ENCODE measurements at places on chromosomes 1 and 21. TPM values are rescaled to one million over a fixed set of nuclear protein-coding genes. Genes with fewer than 3 reads are reported as not detected.

GRCh38 chr1:194069168-194069830, 882.9 kb upstream of the B3GALT2 start:
- no peak for DNase-seq

AK4 gene
- 18.3 TPM for total RNA-seq

GRCh38 chr1:61356995-61357394, 274.6 kb downstream of the NFIA start:
- DNase-seq = no peak

GJB3 gene
- not detected for total RNA-seq

DNA sequence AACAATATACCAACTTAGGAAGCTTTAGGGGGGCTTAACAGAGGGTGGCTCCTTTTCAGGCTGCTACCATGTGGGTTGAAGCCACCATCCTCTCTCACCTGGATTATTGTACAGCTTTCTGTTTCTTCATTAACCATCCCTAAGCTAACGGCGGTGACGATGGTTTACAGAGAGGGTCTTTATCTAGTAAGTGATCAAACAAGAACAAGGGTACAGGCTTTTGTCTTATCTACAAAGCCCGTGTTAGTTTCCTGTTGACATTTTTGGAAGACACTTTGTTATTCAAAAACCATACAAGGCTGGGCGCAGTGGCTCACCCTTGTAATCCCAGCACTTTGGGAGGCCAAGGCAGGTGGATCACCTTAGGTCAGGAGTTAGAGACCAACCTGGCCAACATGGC, 20.4 kb downstream of the SLC25A33 start:
- DNase-seq = no peak

DNA sequence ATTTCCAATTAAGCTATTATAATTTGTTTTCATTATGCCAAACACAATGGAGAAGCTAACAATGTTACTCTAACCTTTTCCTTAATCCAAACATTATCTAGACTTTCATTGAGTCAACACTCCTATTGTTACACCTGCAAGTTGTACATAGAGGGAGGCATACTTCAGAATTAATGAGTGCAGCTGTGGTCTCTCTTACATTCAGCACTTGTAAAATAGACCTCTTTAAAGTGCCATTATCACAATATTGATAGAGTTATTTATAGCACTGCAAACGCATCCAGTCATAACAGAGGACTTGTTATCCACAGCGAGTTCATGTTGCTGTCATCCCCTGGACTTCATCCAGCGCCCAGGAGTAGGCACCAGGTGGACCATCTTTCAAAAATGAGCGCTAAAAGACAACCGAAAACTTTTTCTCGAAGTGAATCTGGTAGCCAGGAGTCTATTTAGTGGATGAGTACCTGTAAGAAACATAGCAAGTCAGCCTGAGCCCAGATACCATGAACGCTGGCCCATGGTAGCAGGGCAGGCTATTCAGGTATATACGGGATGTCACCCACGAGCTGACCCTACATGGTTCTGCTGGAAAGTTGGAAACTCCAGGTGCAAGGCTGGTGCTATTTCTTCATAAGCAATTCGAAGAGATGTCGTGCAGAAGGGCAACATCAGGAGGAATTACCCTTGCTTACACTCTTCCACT, 70.6 kb upstream of the NFIA start:
- no peak for DNase-seq

GRCh38 chr1:110860174-110860573, 12.8 kb upstream of the CD53 start:
- DNase-seq = no peak

LCE3C gene
- not detected for total RNA-seq

DNA sequence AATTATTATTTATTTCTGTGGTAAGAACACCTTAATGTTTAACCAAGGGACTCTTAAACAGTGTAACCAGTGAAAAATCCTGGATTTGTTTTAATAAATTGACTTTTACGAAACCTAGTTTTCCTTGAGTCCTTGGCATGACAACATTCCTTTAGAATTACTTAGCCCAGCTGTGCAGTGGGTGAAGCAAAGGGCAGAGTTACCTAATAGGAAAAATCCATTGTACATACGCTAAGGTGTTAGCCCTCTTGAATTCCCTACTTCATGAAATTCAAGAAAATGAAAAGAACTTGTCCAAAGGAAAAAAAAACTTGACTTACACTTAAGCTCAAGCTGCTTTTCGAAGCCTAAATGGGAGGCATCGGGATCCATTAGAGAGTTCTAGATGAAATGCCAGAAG, 852.0 kb upstream of the ADAMTS5 start:
- no peak for DNase-seq

DNA sequence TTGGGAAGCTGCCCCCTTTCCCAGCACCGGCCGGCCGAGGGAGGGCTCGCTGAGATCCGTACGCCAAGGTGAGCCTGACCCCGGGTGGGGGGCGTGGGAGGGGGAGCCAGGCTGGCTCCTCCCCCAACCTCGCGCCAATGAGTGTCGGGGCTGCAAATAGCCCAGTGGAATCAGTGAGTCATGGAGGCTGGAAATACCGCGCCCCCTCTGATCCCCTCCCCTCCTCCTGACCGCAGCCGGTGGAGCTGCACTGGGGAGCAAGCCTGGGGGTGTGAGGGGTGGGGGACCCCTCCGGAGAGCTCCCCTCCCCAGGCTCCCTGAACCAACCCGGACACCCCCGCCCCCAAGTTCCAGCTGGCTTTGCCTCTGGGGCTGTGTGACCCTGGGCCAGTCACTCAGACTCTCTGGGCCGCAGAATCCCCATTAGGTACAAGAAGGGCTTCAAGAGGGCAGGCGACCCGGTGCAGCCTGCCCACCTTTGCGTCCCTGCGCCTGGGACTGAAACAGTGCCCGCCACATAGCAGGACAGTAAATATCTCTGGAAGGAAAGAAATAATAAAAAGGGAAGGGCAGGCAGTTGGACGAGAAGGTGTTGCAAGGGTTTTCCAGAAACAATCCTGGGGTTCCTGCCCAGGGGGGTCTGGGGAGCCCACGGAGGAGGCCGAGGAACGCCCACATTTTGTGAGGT, 4.5 kb downstream of the HSPB7 start:
- DNase-seq = peak; percentile 98

TRIM58 gene
- total RNA-seq = 0.36 TPM

RGS13 gene
- not detected for total RNA-seq

GRCh38 chr1:20154301-20154831, 15.2 kb downstream of the PLA2G2F start:
- peak; percentile 25 for DNase-seq

DNA sequence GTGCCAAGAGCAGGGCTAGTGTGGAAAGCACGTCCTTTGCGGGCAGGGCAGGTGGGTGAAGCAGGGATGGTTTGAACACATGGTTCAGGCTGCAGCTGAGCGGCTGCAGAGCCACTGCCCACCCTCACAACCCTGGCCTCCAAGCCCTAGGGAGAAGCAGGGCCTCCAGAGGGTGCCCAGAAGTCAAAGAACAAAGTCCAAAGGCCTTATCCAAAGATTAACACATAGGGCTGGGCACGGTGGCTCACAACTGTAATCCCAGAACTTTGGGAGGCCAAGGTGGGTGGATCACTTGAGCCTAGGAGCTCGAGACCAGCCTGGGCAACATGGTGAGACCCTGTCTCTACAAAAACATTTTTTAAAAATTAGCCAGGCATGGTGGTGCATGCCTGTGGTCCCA, 46.8 kb downstream of the CAPN8 start:
- DNase-seq = no peak

DNA sequence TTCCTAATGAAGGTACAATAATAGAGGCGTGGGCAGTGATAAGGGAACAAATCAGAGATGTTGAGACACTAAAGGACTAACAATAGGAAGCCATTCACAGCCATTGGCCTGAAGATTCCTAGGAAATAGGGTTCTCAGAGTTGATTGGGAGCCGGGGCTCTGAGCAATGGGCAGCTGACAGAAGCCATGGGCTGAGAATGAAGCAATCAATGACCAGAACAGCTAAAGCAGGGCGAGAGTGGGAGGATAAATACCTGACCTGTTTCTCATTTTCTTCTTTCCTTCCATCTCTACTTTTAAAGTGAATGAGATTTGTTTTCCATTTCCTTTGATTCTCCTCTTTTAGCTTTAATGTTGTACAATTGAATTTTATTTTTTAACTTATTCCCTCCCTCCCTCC, 774.7 kb upstream of the ADGRL4 start:
- no peak for DNase-seq

DNA sequence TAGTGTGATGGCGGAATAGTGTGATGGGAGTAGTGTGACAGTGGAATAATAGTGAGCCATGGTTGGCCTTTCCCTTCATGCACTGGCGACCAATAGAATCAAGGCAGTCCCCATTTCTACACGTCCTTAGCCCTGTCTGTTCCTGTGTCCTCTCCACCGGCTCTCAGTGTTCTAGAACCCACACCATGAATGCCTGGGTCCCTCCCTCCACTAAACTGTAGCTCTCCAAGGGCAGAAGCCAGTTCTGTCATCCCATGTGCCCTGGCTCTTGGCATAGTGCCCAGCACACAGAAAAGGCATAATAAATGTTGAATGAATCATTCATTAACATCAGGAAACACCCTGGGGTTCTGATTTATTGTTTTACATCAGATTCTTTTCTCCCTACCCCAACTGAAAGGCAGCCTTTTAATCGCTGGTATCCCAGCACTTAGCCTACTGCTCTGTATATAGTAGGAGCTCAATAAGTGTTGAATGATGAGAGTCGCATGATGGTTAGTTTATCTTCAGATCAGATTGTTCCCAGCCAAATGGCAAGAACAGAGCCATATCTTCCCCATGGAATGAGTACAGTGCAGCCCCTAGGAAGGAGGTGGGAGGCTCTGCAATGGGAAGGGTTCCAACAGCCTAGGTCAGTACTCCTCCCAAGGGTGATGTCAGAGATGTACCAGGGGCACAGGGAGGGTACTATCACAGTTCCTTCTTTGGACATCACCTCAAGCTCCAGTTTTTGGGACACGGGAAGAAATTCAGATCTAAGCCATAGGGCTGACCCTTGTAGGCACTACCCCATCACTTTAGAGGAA, 325.7 kb downstream of the HHAT start:
- no peak for DNase-seq

DNA sequence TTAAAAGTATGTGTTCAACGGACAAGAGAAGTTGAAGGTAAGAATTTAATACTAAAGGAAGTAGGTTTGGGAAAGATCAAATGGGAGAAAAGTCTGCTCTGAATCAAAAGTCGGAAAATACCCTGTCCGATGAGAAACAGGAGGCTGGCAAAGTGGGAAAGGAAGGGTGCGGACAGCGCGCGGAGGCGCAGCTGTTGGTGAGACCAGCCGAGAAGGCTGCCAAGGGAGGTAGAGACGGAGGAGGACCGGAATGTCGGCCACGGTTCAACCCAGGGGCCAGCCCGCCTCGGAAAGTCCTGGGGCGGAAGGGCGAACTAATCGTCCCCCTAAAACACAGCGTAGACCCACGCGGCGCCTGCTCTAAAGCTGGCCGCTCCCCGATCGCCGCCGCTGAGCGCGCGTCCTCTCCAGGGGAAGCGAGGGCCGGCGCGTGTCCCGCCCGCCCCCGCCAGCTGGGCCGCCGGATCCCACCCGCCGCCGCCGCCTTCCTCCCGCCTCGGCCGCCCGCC, 639 bp upstream of the SPATA1 start:
- peak; percentile 85 for DNase-seq

SPRR2A gene
- total RNA-seq = not detected

GRCh38 chr21:31352836-31353235, 8.8 kb upstream of the TIAM1 start:
- no peak for DNase-seq

LPAR3 gene
- 0.29 TPM for total RNA-seq

DNA sequence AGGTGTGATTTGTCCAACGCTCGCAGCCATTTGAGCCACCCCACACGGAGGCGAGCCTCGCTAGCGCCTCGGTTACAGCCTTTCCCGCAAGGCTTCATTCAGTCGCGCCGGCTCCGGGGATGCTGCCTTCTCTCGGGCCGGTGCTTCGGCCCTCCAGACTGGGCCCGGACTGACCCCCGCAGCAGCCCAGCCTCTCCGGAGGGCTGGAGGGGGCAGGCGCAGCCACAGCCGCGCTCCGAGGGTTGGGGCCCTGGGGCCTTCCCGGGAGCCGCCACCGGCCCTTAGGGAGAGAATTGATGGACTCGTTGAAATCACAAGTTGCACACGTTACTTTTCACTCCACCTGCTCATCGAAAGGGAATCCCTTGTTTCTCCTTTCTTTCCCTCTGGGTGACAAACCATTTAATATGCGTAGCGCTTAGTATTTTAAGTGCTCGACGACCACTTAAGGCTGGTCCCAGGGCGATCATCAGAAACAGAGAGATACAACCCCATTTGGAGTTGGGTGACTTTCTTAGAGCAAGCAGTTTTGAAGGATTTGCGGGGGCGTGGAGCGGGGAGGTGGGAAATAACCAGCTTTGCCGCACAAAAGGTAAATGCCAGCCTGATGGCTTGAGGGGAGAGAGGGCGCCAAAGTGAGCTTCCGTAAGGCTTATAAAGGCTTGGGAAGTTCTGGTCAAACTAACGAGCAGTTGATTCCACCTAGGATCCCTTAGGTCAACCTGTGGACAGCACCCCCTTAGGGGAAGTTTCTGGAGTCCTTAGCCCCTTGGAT, 24.6 kb upstream of the ENAH start:
- no peak for DNase-seq

DNA sequence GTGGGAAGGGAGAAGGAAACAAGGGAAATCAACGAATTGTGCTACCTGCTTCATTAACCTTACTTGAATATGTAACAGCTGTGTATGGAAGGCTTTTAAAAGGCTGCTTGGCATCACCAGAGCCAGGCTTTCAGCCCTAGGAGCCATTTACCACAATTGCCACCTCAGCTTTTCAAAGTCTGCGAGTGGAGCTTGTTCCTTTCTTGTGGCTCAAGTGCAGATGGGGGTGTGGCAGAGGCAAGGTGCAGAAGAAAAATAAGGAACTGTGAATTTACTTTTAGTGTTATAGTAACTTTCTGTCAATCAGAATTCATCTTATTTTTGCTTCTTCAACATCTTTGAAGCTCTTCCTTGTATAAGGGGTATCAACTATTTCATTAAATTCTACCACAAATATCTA, 17.6 kb downstream of the CLCA2 start:
- no peak for DNase-seq

- DNase-seq = peak; percentile 15
These were observed 754 bp upstream of the PDPN start for GRCh38 chr1:13582713-13583443.

DNA sequence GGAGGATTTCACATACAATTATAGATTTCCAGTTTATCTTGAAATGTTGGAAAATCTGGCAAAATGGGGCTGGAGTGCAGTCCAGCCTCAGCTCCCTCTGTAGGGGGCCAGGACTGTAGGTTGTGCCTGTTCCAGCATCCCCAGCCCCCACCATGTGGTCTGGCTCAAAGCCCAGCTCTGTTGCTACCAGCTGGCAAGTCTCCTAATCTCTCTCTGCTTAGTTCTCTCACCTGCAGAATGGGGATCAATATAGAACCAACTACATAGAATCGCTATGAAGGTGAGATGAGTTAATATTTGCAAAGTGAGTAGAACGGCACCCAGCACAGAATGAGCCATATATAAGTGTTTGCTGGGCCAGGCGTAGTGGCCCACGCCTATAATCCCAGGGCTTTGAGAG, 50.0 kb upstream of the TARDBP start:
- DNase-seq = peak; percentile 58

GRCh38 chr1:12143631-12144155, 23.1 kb upstream of the TNFRSF1B start:
- peak; percentile 98 for DNase-seq

- no peak for DNase-seq
These were observed 56.0 kb downstream of the SASS6 start for GRCh38 chr1:100076744-100077143.

GRCh38 chr1:26005434-26006105, 7.7 kb upstream of the PAFAH2 start:
- DNase-seq = no peak

KCNJ10 gene
- total RNA-seq = not detected

Data from osteoblast (primary cell).